Omental fat pad (tissue), 4 donors: ENCODE measurements at places on chromosomes 12 and 14.

DNA sequence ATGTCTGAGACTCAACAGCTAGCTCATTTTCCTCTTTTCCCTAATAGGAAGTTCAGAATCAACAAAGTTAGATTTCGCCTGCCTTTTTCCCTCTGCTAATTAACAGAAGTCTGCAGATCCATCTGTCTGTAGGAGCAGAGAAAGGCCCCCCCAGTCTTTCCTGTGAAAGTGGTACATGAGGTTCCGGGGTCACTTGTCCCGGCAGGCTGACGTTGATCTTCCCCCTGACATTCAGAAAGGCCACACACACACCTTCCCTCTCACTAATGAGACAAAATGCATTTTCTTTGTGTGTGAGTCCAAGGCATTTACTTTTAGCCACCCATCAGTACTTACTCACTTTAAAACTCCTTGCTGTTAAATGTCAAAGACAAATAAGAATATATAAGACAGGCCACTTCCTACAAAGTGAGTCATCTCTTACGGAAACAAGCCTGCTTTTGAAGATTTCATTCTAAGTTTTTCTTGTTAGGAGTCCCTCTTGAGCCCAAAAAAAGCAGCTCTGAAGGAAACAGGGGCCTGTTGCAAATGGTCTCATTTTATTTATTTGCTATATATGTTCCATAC, 138.7 kb downstream of the TTC7B start:
- DNase-seq = no peak

- no peak for DNase-seq
Measured at GRCh38 chr12:117857632-117858612, 110.9 kb downstream of the KSR2 start.

- DNase-seq = no peak
Measured at GRCh38 chr12:11939223-11939622, 131.5 kb upstream of the BCL2L14 start.

DNA sequence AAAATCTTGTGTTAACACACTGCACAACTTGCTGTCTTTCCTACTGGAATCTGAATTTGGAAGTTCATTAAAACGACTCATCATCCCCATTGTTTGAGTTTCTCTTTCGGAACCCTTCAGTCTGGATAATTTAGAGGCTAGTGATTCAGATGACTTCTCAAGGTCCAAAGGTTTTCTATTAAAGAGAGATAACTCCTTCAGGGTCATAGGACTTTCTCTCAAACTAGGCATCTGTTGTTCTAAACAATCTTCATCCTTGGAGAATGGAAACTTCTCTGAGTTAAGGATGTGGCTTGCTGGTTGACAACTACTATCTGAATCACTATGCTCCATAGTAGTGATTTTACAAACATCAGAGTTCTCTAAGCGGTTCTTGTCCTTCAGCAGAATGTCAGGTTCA, 4.4 kb downstream of the MLH3 start:
- DNase-seq = no peak

DNA sequence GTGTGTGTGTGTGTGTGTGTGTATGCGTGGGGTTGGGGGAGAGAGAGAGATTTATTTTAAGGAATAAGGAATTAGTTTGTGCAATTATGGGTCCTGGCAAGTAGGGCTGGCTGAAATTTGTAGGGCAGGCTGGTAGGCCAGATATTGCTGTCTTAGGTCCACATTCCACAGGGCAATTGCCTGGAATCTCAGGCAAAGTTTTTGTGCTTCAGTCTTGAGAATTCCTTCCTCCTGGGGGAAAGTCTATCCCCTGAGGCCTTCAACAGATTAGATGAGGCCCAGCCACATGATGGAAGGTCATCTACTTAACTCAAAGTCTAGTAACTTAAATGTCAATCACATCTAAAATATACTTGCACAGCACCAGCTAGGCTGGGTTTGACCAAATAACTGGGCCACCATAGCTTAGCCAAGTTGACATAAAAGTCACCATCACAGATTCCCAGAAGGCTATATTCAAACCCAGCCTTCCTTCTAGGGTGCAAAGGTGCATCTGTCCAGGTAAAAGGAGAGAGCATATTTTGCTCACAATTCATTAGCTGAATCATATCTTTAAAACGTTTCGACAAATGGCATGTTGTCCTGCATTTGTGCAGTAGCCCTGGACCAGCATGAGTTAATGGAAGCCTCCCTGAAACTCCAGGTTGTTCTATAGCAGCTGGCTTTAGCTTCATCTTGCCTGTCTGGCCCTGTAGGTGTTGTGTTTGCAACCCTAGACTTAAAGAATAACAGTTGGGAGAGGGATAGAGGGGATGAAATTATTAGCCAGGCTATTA, 63.1 kb downstream of the C14orf132 start:
- no peak for DNase-seq

GRCh38 chr12:113823816-113824215, 142.3 kb downstream of the RBM19 start:
- no peak for DNase-seq

DNA sequence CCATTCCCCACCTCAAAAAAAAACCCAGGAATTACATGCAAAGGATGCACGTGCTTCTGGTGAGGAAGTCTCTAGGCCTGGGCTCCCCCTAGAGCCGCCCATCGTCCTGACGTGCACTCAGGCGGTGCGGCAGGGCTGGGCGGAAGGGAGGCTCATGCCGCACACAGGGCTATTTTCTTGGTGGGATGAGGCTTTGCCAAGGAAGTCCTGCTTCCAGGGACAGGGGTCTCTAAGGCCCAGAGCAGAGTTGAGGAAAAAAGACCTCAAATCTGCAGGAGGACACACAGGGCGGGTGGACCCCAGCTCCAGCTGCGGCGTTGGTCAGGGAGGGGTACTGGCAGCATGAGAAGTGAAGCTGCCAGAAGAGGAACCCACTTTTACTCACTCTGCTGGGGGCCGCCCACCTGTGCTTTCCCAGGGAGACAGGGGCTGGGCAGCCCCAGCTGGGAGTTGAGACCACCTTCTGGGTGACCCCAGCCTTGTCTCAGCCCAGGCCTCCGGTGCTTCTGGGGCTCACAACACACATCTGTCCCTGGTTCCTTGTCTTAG, 4.2 kb downstream of the RHOF start:
- no peak for DNase-seq
